Stimulated activated CD8-positive, alpha-beta memory T cell treated with anti-CD3 and anti-CD28 coated beads, Interleukin-4, amount 100 ng/mL, for 1 hour (primary cell): ENCODE measurements at places on chromosomes 4 and X.

- no peak for DNase-seq
Observed at GRCh38 chr4:41839916-41840854, 91.7 kb upstream of the PHOX2B start.

GRCh38 chrX:146581981-146582712, 227.4 kb upstream of the CXorf51B start:
- no peak for DNase-seq

- DNase-seq: no peak
Observed at GRCh38 chrX:49278081-49278480, 8.5 kb downstream of the PPP1R3F start.

DNA sequence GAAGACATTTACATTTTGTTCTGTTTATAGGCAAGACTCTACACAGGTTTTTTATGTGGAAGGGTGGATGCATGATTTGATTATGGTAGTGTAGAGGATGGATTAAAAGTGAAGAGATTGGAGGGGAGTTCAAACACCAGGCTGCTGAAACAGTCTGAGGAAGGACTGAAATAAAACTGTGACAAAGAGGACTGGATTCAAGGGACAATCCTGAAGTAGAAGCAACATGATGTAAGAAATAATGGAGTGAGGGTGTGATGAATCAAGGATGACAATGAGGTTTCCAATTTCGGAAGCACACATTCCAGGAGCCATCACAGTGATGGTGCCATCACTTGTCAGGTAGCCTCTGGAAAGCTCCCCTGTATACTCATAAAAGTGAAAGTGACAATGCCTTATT, 103.5 kb downstream of the SYNPO2 start:
- DNase-seq: no peak
